ENCODE measurements at places on chromosomes 4 and X.

DNA sequence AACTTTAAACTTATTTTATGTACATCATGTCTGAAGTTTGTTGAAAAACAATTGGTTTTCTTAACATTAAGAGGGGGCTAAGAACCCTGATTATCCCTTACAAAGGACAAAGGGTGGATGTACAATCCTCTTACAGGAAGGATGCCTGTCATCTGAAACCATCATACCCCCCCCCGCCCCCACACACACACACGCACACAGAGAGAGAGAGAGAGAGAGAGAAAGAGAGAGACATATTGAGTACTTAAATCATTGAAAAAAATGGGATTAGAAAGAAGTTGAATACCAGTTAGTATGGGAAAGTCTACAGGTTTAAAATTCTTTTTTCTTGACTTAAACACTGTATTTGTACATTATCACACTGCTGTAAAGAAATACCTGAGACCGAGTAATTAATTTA, 10.9 kb upstream of the PGM2 start:
- no peak for DNase-seq

DNA sequence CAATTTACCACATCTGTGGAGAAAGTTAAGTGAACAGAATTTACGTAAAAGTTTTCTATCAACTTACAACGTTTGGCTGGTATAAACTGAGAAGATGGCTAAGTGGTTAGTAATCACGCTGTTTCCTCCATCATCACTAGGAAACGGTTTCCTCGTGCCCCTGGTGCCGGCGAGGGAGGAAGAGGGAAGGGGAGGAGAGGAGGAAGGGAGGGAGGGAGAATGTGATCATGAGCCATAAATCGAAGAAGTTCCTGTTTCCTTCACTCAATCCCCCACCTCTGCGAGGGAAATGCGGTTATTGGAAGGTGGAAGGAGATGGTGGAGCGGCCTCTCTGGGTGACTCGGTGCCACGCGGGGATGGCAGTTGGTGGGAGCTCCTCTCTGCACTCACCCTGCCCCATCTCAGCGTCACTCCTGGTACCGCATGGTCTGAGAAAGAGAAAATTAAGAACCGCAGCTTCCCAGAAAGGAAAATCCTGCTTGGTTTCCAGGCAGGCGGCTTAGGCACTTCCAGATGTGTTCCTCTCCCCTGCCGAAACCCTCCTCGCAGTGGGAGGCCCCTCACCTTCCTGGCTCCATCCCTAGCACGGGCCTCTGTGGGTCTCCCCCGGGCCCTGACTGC, 216.8 kb downstream of the AFAP1 start:
- no peak for DNase-seq

GRCh38 chrX:98071331-98071730, 1187.6 kb downstream of the RPA4 start:
- no peak for DNase-seq

- DNase-seq = no peak
Observed at GRCh38 chr4:101414496-101414895, 67.2 kb upstream of the PPP3CA start.

DNA sequence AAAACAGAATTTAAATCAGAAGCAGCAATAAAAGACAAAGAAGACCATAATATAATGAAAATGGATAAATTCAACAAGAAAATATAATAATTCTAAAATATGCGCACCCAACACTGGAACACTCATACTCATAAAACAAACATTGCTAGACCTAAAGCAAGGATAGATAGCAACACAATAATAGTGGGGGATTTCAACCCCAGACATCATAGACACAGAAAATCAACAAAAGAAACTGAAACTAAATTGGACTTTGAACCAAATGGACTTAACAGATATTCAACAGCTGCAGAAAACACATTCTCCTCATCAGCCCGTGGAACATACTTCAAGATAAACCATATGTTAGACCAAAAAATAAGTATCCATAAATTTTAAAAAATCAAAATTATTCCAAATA, 1552.6 kb downstream of the C4orf33 start:
- no peak for DNase-seq

DNA sequence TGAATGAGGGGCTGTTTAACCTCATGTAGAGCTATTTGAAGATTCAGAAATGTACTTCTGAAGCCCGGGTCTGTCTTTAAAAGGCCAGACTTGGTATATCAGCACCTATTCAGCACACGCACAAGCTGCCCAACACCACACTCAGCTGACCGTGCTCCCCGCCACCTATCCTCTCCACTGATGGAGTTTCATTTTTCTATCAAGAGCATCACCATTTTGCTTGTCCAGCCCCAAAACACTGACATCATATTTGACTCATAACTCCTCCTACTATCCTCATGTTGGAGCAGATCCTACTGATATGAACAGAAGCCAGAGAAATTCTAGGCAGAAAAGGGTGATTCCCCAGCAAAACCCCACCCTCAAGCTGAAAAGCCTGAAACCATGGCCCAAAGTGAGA, 100.3 kb downstream of the SORBS2 start:
- no peak for DNase-seq

- no peak for DNase-seq
Observed at GRCh38 chrX:13373431-13374187, 53.8 kb upstream of the ATXN3L start.

DNA sequence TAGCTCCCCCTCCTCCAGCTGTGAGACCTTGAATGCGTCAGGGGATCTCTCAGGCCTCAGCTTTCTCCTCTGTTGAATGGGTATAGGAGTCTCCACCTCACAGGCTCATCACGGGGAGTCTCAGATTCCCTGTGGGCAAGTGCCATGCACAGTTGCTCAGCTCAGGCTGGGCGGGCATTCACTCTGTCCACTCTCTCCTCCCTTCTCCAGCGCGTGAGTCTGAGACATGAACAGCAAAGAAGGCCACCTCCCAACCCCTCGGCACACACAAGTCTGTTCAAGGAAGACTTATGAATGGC, 60.0 kb downstream of the HTRA3 start:
- DNase-seq = no peak

DNA sequence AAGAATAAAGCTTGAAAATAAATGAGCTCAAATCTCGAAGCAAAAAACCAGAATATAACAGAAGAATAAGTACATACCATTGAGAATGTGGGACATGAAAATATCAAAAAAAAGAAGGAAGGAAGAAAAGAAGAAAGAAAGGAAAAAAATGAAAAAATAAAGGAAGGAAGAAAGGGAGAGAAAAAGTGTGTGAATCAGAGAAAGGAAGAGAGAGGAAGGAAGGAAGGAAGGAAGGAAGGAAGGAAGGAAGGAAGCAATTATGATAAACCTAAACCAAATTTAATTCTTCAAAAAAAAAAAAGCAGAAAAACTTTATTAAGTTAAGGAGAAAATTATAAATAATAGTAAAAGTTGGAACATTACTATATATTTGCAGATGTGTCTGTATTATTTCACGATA, 949.8 kb downstream of the NLGN4X start:
- DNase-seq = no peak

DNA sequence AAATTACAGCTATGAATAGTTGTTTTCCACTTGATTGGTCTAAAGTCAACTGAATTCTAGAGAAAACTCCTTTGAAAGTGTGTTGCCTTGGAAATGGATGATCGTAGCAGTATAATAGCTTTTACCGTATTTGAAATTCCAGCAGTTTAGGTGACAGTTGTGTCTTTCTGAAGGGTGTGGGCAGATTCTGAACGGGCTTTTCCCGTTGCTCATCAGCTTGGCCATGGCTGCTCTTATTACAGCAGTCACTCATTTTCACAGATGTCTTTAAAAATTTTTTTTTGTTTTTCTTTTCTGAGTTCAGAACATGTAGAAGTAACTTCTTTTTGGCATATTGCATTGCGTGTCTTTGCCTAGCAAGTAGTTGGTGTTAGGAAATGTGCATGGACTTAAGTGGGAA, 69.6 kb upstream of the SLC4A4 start:
- no peak for DNase-seq

DNA sequence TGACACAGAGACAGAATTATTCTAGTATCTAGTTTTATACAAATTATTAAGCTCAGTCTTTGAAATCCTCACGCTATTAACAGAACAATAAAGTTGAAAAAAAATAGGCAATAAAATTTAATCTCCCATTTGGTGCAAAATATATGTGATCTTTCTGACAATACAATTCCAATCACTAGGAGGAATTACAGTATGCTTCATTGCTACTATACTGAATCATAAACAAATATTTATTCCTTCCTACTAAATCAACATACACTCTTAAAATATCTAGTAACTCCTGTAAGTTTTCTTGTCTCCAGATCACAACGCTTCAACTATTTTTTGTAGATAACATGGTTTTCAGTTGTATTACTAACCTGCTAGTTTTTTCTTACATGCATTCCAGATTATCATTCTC, 45.7 kb downstream of the KLHL8 start:
- DNase-seq = no peak

DNA sequence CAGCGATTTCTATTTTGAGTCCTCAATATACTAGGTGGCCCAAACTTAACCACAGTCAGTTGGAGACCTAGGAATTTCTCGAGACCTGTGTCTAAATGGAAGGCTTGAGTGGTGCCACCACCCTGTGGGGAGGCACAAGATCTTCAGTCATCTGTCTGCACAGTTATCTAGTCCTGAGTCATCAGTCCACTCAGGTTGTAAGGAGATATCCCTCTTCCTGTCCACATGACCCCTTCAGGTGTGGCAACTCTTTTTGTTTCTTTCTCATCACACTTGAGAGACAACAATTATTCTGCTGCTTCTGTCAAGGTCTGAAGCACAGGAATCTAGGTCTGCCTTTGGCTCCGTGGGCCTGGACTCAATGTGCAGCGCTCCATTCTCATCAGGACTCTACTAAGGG, 64.4 kb upstream of the IBSP start:
- DNase-seq = no peak

DNA sequence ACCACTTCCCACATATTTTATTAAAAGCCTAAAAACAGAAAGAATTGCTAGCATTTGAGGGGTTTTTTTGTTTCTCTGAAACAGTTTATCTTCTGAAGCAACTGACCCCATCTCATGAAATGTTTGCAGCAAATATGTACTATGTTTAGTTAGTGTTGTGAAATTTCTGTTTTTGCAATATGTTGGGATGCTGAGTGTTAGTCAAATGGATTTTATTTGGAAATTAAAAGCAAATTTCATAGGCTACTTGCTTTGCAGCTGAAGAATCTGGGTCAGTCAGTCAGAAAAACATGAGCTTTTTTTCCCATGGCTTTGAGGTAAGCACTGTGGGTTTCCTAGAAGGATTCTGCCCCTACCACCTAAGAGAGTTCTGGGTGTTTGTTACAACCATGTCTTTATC, 184.9 kb upstream of the DKK2 start:
- no peak for DNase-seq

DNA sequence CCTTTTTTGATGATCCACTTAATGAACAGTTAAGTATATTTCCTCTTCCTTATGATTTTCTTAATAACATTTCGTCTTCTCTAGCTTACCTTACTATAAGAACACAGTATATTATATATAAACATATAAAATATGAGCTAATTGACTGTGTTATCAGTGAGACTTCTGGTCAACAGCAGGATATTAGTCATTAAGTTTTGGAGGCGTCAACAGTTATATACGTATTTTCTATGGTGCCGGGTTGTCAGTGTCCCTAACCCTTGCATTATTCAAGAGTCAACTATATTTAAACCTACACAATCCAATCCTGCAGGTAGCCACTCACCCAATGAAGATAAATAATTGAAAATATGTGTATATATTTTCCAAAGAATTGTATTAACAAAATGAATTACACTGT, 88.0 kb downstream of the NR3C2 start:
- no peak for DNase-seq

GRCh38 chr4:20313237-20314030, 61.7 kb downstream of the SLIT2 start:
- DNase-seq = no peak

DNA sequence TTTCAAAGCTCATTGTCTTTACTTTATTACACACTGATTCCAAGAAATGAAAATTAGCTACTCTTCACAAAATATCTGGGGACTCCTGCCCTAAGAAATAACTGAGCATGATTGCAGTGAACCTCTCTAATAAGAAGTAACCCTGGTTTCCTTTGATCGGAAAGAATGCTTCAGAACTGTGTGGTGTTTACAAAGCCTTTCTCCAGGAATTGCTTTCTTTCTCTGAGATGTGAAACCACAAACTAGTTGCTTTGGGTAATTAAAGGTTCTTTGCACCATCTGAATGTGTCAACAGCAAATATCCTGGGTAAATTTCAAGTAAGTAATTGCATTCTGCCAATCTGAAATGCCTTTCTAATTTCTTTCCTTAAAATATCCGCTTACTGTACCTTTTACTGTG, 292.9 kb upstream of the SLIT2 start:
- no peak for DNase-seq

- DNase-seq = no peak
Observed at GRCh38 chrX:141732031-141732430, 33.5 kb upstream of the SPANXD start.

DNA sequence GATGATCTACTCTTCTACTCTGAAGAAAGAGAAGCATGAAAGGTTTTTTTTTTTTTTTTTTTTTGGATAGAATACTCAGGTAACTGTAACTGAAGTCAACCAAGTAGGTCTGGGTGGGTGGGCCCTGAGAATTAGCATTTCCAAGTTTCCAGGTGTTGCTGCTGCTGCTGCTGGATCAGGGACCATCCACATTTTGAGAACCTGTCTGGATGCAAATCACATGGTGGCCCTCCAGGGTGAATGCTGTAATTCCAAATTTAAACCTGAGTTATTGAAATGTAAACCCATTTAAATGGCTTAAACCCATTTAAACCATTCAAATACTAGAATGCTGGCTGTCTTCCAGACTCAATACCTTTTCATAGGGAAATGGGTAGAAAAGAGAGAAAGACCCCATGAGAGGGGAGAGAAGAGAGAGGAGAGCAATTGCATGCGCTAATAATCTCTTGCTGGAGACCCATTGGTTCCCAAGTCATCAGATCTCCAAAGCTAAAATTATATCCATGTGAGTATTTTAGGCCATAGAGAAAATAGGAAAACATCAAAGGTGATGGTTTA, 17.6 kb downstream of the SUPT20HL1 start:
- no peak for DNase-seq

GRCh38 chr4:6929339-6929811, 19.7 kb downstream of the TBC1D14 start:
- no peak for DNase-seq

DNA sequence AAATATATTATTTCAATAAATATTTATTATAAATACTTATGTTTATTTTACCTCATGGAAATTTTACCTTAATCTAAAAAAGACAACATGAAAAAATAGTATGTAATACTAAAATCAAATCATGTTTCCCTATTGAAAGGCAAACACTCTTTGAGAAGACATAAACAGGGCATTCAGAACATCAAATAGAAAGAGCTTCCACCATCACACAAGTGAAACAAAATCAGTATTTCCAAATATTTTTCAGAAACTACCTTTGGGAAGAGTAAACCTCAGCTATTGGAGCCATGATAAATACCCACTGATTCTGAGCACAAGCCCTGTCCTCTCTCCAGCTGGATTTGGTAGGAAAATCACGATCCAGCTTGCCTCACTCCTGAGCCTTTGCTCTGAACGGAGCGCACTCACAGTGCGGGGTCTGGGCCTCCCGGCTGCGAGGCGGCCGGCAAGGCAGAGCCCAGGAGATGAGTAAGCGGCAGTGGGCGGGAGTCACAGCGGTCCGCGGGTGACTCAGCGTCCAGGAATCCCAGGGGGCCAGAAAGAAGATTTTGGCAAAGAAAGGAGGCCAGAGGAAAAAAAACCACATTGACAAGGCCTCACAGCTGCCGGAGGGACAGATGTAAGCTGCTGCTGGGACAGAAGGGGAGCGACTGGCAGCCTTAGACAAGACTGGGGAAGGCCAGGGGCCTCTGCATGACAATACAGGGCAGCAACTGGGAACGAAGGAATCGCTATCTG, 14.7 kb upstream of the ANXA5 start:
- no peak for DNase-seq

All from nucleus accumbens (tissue), 56 donors.